Activated naive CD4-positive, alpha-beta T cell (primary cell): ENCODE measurements at places on chromosomes 6 and 20.

- DNase-seq = no peak
Measured at GRCh38 chr6:15948930-15949900, 179.7 kb upstream of the MYLIP start.

DNA sequence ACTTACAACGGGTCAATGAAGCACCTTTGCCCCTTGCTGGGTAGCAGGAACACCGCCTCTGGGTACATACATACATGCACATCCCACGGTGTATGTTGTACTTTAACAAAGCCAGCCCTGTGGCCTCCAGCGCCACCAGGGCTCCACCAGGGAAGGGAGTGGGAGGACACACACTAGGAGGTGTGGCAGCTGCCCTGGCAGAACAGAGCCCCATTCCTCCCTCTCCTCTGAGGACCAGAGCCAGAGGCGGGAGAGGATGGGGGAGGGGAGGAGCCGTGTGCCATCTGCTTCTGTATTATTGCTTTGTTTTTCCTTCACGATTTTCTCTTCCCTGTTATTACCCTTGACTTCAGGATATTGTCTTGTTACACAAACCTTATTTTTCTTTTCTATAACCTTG, 105.8 kb upstream of the TRAF3IP2 start:
- no peak for DNase-seq

- DNase-seq = no peak
Measured at GRCh38 chr6:130720076-130720715, 107.0 kb upstream of the SMLR1 start.

DNA sequence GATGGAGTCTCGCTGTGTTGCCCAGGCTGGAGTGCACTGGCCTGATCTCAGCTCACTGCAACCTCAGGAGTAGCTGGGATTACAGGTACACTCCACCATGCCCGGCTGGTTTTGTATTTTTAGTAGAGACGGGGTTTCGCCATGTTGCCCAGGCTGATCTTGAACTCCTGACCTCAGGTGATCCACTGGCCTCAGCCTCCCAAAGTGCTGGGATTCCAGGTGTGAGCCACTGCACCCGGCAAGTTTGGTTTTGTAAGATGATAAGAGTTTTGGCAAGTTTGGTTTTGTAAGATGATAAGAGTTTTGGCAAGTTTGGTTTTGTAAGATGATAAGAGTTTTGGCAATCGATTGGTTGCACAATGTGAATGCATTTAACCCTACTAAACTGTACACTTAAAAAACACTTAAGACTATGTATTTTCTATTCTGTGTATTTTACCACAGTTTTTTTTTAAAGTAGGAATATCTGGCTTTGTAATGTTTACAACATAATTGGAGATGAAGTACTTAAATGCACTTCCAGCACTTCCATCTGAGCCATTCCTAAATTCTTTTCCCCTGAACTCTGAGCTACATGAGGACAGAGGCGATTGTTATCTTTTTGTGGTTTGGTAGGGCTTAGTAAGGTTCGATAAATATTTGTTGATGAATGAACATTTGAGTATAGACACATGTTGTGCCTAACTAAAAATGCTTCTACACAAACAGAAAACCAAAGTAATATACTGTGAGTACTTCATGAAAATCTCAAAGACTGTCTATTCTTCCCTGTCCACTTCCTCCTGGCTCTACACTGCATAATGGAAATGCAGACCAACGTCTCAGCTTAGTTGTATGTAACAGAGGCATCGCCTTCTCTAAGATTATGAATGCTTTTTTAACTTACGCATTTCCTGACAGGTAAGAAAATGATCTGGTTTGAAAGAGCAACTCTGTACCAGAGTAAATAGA, 18.8 kb downstream of the SAMHD1 start:
- DNase-seq = no peak

GRCh38 chr6:105136431-105137350, 43.1 kb downstream of the POPDC3 start:
- no peak for DNase-seq

- no peak for DNase-seq
Measured at GRCh38 chr20:34175079-34175478, 63.0 kb upstream of the EIF2S2 start.

- DNase-seq = no peak
Measured at GRCh38 chr20:52665441-52665840, 306.7 kb upstream of the TSHZ2 start.
